ENCODE measurements at places on chromosomes 1 and 21. TPM values are rescaled to one million over a fixed set of nuclear protein-coding genes. Genes with fewer than 3 reads are reported as not detected.
A peak's percentile ranks its signal among the peaks of the same experiment; 100 is the strongest.

The IL6R gene
- total RNA-seq: 24.1 TPM

The S100A5 gene
- not detected for total RNA-seq

The SCAF4 gene
- 26.4 TPM for total RNA-seq

The NEK7 gene
- 165 TPM for total RNA-seq

The ERICH3 gene
- total RNA-seq: 0.05 TPM

The CYP4A11 gene
- not detected for total RNA-seq

DNA sequence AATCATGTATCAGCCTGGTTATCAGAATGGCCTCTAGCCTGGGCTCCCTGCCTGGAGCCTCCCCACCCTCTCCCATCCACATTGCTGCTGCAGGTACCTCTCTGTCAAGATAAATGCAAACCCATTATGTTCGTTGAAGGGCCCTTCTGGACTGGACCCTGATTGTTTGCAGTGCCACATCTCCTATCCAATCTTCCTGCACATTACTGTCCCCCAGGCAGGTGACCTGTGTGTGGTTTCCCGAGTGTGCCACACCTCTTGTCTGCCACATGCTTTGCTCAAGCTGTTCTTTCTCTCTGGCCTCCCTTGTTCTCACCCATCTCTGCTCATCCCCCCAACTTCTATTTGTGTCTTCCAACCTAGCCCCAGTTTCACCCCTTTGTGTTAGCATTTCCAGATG is 32.4 kb downstream of the IER5 start:
- no peak for DNase-seq

DNA sequence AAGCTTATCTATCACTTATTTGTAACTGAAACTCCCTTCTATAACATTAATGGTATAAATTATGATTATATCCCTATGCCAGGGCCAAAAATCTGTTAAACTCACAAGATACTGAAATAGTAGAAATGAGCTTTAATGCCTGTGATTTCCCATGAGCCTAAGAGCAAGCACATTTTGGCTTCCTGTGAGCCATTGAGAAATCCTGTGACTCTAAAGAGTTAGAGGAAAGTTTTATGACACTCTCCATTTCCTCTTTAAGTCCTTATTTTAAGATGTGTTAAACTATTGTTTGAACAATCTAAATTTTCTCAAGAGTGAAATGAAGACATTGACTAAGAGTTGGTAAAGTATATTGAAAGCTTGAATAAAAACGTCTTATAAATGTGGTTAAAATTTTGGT is 45.6 kb downstream of the SUCO start:
- DNase-seq: no peak

GRCh38 chr1:172473842-172474241 is 30.0 kb upstream of the PIGC start:
- no peak for DNase-seq

GRCh38 chr1:113451710-113452109 is 61.4 kb downstream of the MAGI3 start:
- no peak for DNase-seq

- DNase-seq: no peak
Measured at GRCh38 chr1:25030674-25031589, 100.9 kb upstream of the RUNX3 start.

DNA sequence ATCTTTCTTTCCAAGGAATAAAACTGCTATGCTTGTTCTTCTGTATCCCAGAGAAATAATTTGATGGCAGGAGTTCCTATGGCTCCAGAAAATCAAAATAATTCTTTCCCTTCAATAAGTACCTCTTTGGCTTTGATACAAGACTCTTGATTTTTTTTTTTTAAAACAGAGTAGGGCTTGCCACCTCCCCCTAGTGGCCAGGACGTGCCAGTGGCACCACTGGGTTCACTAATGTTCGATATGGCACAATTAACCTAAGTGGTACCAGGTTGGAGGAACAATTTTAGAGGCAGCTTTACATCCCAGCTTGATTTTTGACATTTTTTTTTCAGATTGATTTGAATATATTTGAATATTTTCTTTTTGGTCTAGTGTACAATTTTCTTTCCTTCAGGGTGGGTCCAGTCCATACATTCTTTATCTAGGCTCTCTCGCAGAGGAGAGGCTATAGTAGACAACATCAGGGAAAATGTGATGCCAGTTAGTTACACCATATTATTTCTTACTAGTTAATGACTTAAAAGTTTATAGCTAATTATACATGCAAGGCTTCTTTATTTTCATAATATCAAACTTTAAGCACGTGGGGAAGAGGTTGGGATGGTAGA is 330.9 kb downstream of the S1PR1 start:
- no peak for DNase-seq

- DNase-seq: no peak
Measured at GRCh38 chr1:118116401-118116800, 68.6 kb downstream of the SPAG17 start.

DNA sequence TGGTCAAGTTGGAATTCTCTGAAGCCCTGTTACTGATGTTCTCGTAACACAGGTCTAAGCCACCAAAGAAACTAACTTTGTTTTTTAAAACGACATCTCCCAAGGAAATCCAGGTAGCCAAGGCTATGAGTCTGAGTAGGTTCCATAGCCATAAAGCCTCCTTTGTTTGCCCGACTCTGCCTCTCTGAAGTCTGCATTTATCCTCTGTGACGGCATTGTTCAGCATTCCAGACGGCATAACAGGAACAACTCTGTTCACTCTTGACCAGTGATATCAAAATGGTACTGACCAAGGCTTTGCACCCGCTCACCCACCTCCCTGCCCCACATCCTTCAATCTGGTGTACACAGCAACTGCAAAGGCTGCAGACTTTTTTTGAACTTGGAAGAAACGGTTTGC is 14.8 kb downstream of the URB1 start:
- no peak for DNase-seq

- no peak for DNase-seq
Measured at GRCh38 chr1:150905301-150905700, 18.4 kb downstream of the CTXND2 start.

- DNase-seq: peak; percentile 92
Measured at GRCh38 chr1:17438318-17439249, 893 bp downstream of the RCC2 start.

- no peak for DNase-seq
Measured at GRCh38 chr1:85692730-85693314, 15.4 kb downstream of the ZNHIT6 start.

GRCh38 chr21:42376338-42376982 is 10.1 kb upstream of the TFF1 start:
- DNase-seq: no peak

GRCh38 chr1:27483659-27484058 is 6.3 kb downstream of the WASF2 start:
- DNase-seq: no peak

DNA sequence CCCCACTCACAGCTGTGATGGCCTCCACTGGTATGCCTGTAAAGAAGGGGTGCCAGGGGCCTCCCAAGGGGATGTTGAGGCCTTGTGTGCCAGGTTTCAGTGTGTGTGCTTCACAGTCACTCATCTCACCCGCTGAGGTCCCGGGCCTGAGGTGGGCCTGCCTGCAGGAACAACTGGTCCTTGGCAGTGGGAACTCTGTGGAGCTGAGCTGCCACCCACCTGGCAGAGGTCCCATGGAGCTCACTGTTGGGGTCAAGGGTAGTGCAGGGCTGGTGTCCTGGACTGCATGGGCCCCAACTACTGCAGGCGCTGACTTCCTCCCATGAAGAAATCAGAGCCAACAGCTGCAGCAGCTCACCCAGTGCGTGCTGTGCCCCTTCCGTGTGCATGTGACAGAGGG is 17.3 kb upstream of the ZNF678 start:
- peak; percentile 45 for DNase-seq

DNA sequence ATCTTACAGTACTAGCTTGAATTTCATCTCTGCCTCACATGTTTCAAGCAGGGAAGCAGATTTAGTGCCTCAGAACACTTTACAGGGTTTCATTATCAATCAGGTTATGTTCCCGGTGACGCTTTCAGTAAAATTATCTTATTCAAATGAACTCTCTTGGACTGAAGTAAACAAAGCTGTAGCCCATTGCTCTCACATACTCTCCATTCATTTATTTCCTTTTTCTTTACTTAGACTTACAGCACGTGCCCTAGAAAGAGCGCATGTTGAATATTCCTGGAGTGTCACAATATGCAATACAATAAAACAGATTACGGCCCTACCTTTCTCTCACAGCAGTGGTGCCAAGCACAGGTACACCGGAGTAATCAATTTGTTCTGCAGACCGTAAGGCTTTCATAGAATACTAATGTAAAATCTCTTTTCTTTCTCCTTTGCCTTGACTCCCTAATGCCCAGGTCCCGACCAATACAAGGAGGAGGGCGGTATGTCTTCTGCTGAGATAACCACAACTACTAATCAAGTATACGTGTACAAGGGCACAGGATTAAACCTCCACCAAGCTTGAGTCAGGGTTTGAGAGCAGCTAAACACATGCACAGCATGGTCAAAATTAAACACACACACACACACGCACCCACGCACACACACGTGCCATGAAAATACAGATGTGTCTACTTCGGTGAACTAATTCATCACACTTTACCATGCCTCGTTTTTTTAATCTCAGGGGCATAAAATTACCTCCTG is 62.8 kb downstream of the NRIP1 start:
- DNase-seq: no peak

- no peak for DNase-seq
Measured at GRCh38 chr1:204545202-204545601, 29.0 kb downstream of the MDM4 start.

DNA sequence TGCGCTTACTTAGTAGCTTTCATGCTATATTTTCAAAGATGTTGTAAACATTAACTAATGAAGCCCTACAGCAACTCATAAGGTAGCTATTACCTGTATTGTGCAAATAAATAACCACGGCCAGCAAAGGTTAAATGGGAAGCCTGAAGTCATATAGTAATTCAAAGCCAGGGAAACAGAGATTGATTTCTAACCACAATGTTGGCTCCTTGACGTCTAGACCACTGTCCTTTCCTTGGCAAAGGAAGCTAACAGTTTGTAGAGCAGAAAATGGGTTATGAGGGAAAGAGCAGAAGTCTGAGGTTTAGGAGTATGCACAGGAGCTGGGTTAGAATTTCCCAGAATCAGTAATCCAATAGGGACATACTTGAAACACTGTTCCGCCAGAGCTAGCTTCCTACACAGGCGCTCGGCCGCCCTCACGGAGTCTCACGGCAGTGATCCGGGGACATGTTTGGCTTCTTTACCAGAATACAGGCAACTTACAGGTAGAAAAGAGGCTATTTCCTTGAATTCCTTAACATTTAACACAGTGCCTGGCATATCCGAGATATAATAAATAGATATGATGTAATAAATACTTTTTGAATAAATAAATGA is 298.8 kb upstream of the LYPLAL1 start:
- no peak for DNase-seq

GRCh38 chr1:153355445-153356071 is 2.1 kb upstream of the S100A9 start:
- DNase-seq: peak; percentile 90

- no peak for DNase-seq
Measured at GRCh38 chr1:168845140-168845539, 116.1 kb upstream of the DPT start.

GRCh38 chr1:110787328-110788071 is 85.4 kb upstream of the CD53 start:
- no peak for DNase-seq

GRCh38 chr1:116948046-116948445 is 38.3 kb downstream of the PTGFRN start:
- no peak for DNase-seq

GRCh38 chr1:77484334-77484733 is 198.1 kb downstream of the ZZZ3 start:
- DNase-seq: no peak

DNA sequence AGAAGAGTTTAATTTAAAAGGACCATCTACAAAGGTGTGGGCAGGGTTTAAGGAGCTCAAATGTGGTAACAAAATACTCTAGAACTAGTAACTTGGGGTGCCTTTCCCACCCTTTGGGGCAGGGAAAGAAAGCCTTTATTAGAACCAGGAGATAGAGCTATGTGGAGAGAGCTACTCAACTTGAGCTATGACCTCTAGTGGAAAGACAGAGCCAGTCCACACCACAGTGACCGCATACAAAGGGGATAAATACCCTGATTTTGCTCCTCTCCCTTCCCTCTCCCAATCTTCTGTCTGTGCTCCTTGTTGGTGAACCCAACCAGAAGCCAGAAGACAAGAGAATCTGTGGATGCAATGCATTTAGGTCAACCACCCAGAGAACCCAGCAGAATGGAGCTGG is 54.4 kb upstream of the JAK1 start:
- DNase-seq: no peak

- DNase-seq: no peak
Measured at GRCh38 chr1:33048426-33048825, 11.7 kb upstream of the AK2 start.

DNA sequence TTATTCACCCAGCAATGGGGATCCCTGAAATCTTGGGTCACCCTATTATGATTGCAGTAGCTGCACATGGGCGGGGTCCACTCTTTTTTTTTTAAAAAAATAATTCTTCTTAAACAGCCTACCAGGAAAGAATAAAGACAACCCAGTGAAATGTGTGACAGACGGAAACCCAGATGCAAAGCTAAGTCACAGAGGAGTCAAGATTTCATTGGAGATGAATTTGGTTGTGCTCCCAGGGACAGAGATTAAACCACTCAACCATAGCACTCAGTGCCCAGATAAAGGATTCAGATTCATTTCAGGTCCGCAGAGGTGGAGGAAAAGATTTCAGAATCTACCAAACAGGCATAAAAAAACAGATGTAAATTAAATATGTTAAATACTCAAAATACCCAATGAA is 583.5 kb upstream of the ZP4 start:
- no peak for DNase-seq

- peak; percentile 58 for DNase-seq
Measured at GRCh38 chr1:109771712-109772657, 8.3 kb upstream of the EPS8L3 start.

DNA sequence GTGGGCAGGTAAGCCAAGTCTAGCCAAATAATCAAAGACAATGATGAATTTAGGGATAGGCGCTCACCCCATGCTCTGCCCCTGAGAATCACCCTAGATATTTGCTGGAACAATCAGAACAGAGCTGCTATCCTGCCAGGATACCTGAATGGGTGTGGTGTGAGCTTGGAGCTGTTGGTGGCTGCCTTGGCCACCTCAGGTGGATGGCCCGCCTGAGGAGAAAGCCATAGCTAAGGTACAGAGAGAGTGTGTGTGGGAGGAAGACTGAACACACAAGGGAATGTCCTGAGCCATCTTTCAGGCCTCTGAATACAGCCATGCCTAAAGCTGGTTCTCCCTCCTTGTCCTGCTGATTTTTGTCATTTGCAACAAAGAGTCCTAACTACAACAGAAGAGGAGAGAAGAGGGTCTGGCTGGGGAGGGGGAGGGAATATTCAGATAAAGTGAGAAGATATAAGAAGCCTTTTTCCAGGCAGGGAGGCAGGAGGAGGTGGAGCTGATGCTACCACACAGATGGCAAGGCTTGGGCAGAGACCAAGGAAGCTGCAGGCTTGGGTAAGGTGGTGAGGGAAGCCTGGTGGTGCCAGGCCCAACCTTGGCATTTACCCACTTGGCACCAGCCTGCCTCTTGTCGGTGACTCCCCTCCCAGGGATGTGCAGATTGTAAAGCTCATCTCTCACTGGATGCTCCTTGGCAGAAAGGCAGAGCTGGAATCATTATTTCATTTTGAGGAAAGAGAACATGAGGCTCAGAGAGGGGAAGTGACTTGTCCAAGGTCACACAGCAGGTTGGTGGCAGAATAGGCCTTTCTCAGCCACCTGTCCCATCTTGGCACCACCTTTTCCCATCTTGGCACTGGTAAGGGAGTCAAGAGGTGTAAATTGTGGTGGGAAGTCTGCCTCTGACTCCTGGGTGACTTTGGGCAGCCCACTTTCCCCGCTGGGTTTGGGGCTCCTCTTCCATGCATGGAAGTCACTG is 49.7 kb downstream of the NKAIN1 start:
- no peak for DNase-seq

GRCh38 chr1:21814241-21814918 is 2.3 kb downstream of the LDLRAD2 start:
- DNase-seq: no peak

GRCh38 chr1:27504588-27505419 is 14.8 kb upstream of the WASF2 start:
- DNase-seq: peak; percentile 93
